NCI-H2081 treated with DMSO at 0.1 percent for 48 hours (cell line): ENCODE measurements at places on chromosomes 12 and 14.
A peak's percentile ranks its signal among the peaks of the same experiment; 100 is the strongest.

- DNase-seq, result no peak
Measured at GRCh38 chr14:71492346-71492745, 439.9 kb upstream of the RGS6 start.

- DNase-seq, result no peak
Measured at GRCh38 chr14:65042296-65042695, 55.6 kb downstream of the FNTB start.

DNA sequence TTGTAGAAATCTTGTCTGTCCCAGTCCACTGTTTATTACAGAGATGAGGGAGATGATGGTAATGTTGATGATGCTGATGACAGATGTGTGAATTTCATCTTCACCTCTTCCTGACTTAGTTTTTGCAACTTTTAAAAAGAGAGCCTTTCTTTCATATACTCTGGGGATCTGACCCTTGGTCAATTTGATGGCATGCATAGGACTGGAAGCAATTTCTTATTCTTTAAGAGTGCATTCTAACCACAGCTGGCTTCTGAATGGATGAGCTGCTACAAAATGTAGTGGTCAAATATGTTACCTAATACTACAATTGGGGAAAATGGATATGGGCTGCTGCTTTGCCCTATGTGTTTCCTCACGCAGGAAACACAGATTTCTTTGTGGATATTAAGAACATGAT lies 80.8 kb downstream of the MYRFL start:
- DNase-seq, result no peak

- DNase-seq, result no peak
Measured at GRCh38 chr12:55619354-55620138, 17.1 kb upstream of the OR10P1 start.

DNA sequence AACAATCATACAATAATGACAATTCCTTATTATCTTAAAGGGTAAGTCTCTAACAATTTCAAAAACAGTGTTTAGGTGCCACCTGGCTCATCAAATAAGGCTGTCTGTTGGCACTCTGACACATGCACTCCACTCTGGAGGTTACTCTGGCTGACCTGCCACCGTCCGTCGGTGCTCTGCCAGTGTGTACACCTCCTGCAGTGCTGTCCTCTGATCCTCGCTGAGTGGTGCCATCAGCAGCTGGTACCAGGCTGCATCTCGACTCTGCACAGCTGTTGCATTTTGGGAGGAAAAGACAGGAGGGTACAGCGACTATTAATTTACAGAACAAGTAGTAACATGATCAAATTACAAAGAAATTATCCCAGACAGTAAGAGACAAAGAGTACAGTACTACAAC lies 63.9 kb downstream of the IPO8 start:
- no peak for DNase-seq

DNA sequence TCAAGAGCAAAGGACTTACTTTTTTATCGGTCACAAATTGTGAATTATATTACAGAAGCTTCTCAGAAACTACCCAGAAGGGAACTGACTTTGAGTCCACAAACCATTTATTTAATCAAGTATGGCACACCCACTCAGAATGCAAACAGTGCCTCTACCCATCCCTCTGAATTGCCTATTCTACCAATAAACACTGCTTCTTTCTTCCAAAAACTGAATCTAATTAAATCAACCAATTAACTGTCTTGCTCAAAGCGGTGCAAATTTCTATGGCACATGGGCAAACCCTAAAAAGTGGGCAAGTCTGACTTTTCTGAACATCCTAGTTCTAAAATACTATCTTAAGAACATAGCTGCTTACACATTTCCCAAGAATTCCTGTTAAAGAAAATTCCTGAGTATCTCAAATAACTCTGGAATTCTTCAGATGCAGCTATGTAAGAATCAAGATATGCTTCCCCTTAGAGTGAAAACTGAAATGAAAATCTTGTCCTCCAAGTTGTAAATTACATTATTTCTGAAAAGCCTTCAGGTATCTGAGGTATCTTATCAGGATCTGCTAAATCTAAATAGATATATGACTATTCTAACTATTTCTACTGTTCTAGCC lies 4.3 kb downstream of the SPTLC2 start:
- no peak for DNase-seq

GRCh38 chr14:99520571-99521081 lies 39.4 kb downstream of the CCNK start:
- DNase-seq, result no peak

DNA sequence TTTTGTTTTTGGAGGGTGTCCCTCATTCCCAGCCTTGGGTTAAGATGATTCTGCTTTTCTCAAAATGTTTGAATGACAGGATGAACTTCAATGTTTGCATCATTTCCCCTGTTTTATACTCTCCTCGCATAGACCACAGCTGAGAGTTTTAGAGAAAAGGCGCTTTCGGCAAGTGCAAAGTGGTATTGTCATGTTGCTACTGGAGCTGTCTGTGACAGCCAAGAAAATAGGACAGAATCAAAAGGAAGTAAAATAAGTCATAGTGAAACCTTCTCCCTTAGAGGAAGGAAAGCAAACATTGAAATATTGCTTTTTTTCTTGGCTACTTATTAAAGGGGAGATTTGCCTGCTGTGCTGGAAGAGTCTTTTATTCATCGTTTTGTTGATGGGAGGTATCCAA lies 33.5 kb upstream of the ARHGAP5 start:
- no peak for DNase-seq

DNA sequence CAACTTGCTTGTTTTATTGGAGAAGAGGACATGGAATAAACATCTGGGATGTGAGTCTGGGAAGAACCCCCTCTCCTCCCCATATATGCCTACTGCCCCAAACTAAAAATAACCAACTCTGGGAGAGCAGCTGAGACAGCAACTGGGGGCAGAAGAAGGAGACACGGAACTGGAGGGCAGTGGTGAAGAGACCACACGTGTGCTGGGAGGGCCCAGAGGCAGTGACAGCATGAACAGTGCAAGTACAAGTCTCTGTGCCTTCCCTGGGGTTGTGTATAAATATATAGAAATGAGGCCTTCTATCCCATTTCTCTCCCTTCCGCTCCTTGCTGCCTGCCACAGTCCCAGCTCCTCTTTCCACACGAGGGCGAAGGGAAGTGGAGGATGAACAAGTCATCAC lies 4.0 kb upstream of the KRT73 start:
- no peak for DNase-seq

DNA sequence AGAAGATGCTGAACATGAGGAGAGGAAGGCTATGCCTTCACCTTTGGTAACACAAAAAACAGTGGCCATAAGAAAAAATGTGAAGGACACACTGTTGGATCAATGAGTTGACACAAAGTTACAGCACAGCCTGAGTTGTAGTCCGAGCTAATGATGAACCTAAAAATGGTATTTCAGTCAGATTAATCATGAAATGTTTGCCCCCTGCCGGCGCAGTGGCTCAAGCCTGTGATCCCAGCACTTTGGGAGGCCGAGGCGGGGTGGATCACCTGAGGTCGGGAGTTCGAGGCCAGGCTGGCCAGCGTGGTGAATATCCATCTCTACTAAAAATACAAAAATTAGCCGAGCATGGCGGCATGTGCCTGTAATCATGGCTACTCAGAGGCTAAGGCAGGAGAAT lies 1.3 kb upstream of the CAPRIN2 start:
- DNase-seq, result no peak

GRCh38 chr14:67738740-67739504 lies 37.2 kb downstream of the RDH12 start:
- DNase-seq, result no peak

GRCh38 chr14:69536971-69537370 lies 37.7 kb downstream of the CCDC177 start:
- DNase-seq, result no peak

- no peak for DNase-seq
Measured at GRCh38 chr12:14946861-14947260, 8.5 kb upstream of the ERP27 start.

- DNase-seq, result peak; percentile 22
Measured at GRCh38 chr12:118979763-118980406, 1.5 kb upstream of the SRRM4 start.

DNA sequence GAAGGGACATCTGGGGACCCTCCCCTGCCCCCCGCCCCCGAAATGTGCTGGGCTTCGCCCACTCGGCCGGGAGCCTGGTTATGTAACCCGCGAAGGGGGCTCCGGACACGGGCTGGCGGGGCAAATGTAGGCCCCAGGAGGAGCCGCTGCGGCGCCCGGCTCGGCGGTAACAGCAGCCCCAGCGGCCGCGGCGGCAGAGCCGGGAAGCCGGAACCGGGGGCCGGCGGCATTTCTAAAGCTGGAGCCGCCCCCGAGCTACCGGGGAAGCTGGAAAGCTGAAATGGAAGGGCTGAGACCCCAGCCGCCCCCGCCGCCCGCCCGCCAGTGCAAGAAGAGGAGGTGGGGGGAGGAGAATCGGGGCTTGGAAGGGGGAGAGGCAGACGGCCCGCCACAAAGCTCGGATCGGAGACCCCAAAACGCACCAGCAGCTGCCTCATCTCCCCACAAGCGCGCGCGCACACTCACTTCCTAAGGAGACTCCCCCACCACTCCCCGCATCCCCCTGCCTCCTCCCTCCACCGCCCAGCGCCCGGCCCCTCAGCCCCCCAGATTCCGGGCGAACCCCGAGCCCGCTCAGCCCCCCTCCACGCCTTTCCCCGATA lies 1.5 kb downstream of the KDM2B start:
- DNase-seq, result no peak

- no peak for DNase-seq
Measured at GRCh38 chr14:80059041-80059440, 152.3 kb downstream of the DIO2 start.

DNA sequence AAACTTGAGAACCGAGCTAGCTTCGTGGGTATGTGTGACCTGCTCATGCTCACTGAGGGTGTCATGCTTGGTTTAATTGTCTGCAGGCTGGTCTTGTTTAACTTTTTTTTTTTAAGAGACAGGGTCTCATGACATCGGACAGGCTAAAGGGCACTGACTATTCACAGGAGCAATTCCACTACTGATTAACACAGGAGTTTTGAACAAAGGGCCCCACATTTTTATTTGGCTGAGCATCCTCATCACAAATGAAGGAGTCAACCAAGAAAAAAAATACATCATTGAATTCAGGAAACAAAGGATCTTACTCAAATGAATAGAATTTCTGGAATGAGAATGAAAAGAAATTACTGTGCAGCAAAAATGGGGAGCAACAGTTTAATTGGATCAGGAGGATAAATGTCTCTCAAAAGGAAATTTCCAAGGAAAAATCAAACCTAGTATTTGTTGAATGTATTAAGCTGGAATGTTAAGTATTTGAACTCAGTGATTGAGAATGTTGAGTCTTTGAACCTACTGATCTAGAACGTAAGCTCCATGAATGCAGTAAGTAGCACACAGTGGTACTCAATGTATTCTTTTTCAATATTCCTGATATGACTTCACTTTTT lies 20.8 kb upstream of the PYROXD1 start:
- no peak for DNase-seq

DNA sequence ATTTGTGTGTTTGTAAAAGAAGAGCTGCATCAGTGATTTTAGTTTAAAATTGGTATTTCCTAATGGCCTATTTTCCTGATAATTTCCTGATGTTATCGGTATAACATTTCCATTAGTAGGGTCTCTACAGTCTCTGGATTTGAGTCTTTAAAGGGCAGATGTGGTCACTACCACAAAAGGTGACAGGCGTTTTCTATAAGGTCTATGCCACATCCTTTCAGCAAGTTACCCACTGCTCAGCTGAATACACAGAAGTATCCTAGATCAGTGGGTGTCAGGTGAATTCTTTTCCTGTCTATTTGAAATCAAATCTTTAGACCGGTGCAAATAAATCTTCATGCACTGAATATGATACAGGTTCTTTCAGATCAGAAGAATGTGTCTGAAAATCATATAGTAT lies 90.2 kb downstream of the LIN7A start:
- DNase-seq, result no peak

- DNase-seq, result no peak
Measured at GRCh38 chr12:113260636-113261300, 39.5 kb downstream of the TPCN1 start.

- no peak for DNase-seq
Measured at GRCh38 chr12:95721320-95721719, 69.2 kb downstream of the NTN4 start.

GRCh38 chr14:68085742-68086141 lies 266.2 kb downstream of the RAD51B start:
- no peak for DNase-seq

DNA sequence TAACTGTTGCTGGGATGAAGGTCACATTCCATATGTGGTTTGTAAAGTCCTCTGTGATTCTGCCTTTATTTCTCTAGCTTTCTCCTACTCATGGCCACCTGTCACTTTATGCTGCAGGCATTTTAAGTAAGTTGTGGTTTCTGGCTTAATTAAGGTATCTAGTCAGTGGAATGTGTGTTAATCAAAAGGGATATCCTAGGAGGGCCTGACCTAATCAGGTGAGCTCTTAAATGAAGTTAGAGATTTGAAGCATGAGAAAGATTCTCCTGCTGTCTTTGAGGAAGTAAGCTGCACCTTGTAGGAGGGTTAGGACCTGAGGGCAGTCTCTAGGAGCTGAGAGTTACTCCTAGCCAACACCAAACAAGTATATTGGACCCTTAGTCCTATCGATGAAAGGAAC lies 90.3 kb downstream of the ETNK1 start:
- no peak for DNase-seq

DNA sequence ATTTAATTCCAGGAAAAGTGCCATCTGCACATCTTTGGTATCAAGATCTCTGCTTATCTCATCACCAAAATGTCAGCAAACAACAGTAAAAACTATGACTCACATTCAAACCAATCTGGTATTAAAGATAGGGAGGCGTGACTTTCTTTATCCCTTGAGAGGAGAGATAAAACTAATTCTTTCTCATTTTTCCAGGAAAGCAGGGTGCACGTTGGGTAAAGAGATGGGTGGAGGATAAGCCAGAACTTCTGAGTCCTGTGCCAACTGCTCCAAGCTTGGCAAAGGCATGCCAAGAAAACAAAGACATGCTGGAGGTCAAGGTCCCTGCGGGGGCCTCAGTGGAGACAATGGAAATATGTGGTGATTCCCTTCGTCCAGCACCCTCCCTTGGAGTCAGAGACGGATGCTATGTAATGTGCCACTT lies 225.8 kb upstream of the PLXNC1 start:
- no peak for DNase-seq

DNA sequence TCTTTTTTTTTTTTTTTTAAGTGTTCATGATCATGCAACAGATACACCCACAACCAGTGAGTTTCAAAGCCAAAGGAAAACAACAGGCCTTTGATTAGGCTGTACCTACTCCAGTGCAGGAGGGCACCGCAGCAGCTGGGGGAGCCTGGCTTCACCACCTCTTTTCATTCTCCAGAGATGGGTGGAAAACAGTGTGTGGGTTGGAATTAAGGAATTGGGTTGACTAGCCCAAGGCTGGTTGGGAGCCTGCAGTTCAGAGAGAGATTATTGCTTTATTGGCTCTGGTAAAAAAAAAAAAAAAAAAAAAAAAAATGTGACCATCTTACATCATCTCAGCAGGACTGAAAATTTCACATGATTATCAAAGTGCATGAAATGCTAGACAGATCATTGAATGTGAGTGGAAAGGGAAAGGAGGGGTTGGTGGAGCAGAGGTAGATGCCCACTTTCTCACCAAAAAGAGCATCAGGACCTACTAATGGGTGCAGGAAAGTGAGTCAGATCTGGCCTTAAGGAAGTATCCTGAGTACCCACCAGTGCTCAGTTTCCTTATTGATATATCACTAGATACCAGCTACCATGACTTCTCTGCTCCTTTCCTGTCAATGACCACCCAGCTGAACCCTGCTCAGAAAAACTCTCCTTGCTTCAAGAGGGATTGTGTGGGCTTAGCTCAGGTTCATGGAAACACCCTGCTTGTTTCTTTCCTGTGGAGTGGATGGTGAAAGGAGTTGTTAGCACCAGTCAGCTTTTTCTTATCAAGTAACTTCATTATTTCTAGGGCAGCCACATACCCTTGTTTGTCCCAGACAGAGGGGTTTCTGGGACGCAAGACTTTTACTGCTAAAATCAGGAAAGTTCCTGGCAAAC lies 54.8 kb upstream of the DYRK2 start:
- no peak for DNase-seq
